HS-27A (cell line): ENCODE measurements at places on chromosomes 4 and X.

GRCh38 chr4:155618183-155618838, 48.3 kb upstream of the GUCY1A1 start:
- no peak for DNase-seq

DNA sequence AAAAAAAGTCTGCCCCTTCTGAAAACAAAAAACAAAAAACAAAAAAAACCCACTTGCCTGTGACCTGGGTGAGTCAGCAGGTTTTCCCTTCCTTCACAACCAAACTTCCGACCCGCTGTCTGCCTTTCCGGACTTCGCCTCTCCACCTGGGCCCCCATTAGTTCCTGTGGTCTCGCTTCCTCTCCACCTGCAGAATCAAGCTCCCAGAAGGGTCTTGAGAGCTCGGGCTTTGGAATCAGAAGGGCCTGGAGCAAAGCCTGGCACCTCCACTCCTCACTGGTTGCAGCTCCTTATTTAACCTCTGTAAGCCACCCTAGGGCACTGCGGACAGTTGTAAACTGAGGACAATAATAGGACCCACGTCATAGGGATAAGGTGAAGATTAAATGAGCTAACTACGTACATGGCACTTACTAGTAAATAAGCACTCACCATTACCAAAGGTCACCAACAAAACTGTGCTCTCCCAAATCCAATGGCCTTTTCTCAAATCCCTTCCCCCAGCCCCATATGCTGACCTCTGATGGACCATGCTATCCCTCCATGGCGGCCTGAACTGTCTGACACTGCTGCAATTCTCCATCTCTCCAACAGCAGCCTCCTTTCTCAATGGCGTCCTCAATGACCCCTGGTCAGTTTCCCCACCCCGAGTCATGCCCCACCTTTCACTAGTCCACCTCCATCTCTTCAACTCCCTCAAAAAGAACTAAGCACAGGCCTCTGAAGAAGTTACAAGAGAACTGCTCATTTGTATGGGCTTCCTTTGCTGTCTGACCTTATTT, 64.2 kb downstream of the IRF2 start:
- DNase-seq, result no peak

DNA sequence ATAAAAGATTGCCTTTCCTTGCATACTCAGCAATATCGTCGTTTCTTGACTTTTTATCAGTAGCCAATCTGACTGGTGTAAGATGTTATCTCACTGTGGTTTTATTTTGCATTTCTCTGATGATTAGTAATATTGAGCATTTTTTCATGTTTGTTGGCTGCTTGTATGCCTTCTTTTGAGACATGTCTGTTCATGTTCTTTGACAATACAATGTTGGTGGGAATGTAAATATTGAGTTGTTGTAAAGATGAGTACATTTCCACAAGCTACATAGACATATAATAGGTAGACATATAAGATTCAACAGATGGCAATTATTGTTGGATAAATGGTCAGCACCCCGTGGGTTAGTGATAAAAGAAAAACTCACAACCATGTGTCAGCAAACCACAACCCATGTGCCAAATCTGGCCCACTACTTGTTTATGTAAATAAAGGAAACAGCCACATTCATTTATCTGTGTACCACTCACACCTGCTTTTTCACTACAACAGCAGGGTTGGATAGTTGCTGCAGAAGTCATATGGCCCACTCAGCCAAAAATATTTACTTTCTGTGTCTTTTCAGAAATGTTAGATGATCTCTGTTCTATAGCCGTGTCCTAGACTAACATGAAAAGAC, 153.1 kb upstream of the VCX start:
- no peak for DNase-seq

DNA sequence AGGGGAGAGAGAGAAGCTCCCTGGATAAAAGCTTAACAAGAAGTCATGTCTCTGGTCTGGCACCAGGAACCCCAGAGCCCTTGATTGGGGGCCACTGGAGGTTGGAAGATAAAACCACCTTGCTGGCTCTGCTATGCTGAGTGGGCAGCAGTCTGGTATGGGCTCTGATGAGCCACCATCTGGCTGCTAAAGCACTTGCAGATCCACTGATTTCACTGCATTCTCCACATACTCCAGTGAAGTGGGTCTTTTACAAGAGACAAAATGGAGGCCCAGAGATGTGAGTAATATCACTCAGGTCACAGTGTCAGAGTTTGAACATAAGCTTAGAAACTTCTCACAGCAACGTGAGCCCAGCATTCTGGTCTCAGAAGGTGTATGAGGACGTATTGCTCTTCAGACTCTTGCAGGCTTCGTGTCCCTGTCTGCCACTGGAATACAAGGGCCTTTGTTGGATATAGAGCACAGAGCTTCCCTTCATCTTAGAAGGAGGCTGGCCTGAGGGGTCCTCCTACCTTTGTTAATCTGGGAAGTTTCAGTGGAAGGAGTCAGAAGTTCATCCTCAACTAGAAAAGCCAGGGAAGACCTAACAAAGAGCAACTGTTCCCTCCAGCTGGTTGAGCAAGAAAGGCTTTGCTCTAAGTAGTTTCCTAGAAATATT, 11.8 kb downstream of the CLDN2 start:
- DNase-seq, result no peak

DNA sequence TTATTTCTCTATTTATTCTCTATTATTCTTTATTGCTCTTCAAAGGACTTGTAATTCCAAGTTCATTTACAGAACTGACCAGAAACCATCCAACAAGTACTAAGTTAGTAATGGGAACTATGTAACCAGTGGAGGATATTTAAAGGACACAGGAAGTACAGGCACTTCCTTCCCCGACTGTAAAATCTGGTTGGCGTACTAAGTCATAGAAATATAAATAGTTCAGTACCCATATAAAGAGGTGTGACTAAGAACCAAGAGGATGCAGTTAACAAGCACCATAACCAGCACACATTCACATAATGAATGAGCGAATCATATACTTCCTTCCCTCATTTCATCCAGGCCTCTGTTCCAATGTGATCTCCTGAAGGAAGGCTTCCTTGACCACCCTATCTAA, 3.6 kb upstream of the EIF4E start:
- no peak for DNase-seq
